T follicular helper cell (primary cell): ENCODE measurements at places on chromosomes 13 and 19.
A peak's percentile ranks its signal among the peaks of the same experiment; 100 is the strongest.

GRCh38 chr19:39410017-39410830 lies 2.2 kb upstream of the PLEKHG2 start:
- peak; percentile 68 for DNase-seq

DNA sequence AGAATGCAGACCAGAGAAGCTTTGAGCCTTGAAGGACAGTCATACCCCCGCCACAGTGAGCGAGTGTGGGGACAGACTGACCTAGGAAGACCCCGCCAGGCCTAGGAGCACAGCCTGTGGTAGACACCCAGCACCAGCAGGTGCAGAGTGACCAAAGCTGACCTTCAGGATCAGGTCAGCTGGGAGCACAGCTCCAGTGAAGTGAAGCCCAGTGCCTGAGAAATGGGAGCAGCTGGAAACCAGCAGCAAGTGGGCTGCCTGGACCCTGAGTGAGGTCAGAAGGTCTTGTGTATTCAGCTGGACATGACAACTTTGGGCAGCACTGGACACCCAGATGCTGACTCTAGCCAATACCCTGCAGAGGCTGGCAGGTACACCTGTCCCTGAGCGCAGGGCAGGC lies 268.9 kb downstream of the TEX29 start:
- no peak for DNase-seq

DNA sequence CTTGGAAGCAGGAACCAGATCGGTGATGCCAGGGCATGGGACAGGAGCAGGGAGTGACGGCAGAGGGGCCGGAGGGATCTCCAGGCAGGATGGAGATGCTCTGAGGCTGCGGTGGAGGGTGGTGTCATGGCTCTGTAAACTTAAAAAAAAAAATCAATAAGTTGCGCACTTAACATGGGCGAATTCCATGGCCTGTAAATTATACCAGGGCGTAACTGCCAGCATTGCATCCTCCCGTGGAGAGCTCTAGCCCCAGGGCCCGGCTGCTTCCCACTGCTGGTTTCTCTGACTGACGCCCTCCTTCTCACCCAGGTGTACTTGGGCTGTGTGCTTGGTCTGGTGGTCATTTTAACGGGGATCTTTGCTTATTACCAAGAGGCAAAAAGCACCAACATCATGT lies 8.7 kb downstream of the ATP12A start:
- DNase-seq: no peak

DNA sequence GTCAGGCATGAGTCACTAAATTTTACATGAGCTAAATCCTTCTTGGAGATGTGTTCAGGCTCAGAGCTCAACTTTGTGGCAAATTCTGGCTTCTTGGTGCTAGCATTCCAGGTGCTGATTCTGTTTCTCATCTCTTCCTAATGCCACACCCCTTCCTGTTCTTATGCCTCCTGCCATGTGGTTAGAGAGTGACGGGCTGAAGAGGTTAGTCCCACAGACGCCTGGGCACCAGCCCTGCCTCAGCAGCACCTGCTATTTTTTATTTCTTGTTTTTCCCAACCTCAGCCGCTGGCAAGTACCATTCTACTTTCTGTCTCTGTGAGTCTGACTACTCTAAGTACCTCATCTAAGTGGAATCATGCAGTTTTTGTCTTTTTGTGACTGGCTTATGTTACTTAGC lies 329.5 kb downstream of the KCNRG start:
- no peak for DNase-seq

GRCh38 chr19:21838646-21839045 lies 2.7 kb upstream of the ZNF43 start:
- no peak for DNase-seq

DNA sequence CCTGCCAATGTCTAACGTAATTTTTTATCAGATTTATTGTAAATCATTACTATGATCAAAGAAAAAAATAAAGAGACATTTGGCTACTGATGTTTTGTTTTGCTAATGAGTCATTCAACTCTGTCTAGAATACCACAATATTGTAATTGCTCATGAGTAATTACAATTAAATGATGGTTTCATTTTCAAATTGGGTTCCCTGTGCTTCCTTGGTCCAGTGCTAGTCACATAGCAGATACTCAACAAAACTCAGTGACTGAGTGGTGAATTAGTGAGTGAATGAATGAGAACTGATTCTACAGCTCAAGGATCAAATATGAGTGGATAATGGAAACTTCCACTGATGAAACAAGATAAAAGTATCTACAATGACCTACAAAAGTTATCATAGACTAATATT lies 304.7 kb downstream of the POU4F1 start:
- no peak for DNase-seq

GRCh38 chr13:97464561-97464960 lies 30.6 kb downstream of the RAP2A start:
- no peak for DNase-seq
